ENCODE measurements at places on chromosomes 13 and 19.
A peak's percentile ranks its signal among the peaks of the same experiment; 100 is the strongest.

DNA sequence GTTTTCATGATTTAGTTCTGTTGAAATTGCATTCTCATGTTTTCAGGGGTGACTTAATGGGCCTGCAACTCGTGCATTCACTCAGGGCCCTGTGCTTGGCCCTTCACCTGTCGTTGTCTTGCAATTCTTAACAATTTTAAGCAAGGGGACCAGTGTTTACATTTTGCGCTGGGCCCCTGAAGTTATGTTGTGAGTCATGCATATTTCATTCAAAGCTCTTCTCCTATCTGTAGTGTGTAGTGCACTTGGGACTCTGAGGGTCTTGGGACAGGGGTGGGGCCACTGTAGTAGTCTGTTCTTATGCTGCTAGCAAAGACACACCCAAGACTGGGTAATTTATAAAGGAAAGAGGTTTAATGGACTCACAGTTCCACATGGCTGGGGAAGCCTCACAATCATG is 211.2 kb upstream of the RXFP2 start:
- no peak for DNase-seq

DNA sequence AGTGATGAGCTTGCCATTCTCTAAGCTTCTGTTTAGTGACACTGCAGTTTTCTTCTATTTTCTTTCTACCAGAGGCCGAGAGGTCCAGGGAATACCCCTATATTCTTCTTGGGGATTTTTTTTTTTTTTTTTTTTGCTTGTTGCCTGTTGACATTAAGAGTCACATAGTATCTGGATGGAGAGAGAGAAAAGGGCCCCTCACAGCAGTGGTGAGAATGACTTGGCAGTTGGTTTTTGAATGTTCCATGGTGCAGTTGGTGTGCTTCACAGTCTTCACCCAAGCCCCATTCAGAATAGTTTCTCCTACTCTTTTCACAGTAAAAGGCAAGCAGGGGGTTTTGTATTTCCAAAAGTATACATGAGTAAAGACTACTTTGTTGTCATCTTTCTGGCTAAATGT is 577.9 kb downstream of the LMO7 start:
- DNase-seq = no peak

- DNase-seq = no peak
Measured at GRCh38 chr13:37263871-37264270, 158.4 kb upstream of the CSNK1A1L start.

- no peak for DNase-seq
Measured at GRCh38 chr13:62997696-62998095, 1582.0 kb upstream of the PCDH20 start.

- DNase-seq = no peak
Measured at GRCh38 chr13:50664951-50665350, 178.5 kb downstream of the DLEU7 start.

- DNase-seq = no peak
Measured at GRCh38 chr19:45638930-45639729, at the start of gene EML2. TSS of gene EML2 (minus strand) at chr19:45639397. CDS start at chr19:45639376, 21 bp downstream.

DNA sequence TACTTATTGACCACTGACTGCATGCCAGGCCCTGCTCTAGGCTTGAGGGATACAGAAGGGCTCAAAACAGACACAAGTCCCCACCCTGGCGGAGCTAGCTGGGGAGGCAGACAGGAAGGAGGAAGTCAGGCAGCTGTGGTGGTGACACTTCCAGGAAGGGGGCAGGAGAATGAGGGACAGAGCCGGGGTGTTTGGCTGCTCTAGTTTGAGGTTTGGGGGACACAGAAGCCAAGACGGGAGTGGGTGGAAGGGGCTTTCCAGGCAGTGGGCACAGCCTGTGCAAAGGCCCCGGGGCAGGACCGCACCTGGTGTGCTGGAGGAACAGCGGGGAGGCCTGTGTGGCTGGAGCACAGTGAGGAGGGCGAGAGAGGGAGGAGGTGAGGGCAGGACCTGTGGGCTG is 4.0 kb downstream of the MRPL54 start:
- no peak for DNase-seq

DNA sequence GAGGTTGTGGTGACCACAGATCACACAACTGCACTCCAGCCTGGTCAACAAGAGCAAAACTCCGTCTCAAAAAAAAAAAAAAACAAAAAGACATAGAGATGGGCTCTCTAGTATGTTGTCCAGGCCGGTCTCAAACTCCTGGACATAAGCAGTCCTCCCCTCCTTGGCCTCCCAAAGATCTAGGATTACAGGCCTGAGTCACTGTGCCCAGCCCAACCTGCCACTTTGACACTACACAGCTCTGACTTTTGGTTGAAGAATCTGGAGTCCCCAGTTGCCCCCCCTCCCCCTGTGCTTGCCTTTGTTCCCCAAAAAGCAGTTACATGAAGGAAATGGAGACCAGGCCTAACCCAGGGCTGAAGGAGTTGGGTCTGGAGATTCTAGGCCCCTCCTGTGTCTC is 12.9 kb downstream of the CARM1 start:
- DNase-seq = no peak

DNA sequence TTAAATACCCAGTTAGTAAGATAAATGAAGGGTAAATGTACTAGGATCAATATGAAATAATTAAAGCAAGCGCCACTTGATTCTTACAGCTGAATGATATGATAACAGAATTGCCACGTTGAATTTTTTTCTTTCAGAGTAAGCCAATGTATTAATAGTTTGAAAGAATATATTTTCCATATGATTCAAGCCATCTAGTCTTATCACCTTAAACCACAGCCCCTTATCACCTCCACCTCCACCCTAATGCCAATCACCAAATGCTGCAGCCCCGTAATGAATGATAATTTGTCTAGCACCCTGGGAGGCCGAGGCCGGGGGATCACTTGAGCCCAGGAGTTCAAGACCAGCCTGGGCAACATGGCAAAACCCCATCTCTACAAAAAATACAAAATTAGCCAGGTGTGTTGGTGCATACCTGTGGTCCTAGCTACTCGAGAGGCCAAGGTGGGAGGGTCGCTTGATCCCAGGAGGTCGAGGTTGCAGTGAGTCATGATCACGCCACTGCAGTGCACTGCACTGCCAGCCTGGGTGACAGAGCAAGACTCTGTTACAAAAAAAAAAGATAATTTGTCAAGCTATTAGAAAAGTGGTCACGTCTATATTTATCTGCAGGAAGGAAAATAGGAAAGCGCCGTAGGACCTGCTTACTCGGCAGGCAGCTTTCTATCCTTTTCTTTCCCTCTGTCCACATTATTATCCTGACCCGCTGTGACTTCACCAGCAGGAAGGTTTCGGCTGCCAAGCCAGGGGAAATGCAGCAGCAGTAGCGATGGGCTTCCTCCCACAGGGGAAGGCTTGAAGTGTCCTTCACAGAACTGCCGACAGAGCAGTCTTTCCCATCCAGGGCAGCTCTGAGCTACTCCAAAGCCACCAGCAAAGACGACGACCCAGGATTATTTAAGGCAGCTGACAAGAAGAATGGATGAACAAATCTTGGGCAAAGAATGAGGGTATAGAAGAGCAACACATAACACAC is 19.7 kb upstream of the CLN5 start:
- DNase-seq = no peak

DNA sequence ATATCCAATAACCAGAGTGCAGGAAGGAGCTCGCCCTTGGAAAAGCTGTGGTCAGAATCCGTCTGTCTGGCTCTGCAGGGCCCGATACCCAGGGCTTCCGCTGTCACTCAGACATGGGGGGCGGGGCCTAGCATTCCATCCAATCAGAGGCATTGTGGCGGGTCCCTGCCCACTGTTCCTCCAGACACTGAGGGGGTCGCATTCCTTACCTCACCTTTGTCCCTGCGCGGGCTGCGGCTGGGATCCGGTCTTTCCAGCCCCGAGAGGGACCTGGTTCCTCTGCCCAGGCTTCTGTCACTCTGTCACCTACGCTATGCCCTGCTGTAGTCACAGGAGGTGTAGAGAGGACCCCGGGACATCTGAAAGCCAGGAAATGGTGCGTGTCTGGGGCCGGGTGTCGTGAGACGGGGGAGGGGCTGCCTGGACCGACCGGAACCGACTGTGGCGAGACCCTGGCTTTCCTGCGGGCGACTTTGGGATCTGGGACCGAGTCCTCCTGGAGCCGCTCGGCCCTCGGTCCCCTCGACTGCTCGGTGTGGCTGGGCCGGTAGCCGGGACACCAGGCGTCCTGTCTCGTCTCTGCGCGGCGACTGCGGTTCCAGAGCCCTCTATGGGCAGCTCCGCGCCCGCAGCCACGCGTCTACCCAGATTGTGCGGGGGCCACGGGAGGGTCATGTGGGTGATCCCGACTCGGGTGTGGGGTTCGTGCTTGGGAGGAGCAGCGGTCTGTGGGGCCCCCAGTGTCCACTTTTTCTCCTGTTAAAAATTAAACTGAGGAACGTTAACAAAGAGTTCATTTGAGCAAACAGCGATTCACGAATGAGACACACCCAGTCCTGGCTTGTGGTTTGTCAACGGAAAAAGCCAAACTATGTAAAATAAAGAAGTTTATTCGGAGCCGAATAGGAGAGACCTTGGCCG is at the start of gene ZNF69:
ZNF69 (plus strand) TSS at position 172 of the 921 bp plus-strand sequence; CDS start at position 314, 142 bp downstream.
- no peak for DNase-seq

DNA sequence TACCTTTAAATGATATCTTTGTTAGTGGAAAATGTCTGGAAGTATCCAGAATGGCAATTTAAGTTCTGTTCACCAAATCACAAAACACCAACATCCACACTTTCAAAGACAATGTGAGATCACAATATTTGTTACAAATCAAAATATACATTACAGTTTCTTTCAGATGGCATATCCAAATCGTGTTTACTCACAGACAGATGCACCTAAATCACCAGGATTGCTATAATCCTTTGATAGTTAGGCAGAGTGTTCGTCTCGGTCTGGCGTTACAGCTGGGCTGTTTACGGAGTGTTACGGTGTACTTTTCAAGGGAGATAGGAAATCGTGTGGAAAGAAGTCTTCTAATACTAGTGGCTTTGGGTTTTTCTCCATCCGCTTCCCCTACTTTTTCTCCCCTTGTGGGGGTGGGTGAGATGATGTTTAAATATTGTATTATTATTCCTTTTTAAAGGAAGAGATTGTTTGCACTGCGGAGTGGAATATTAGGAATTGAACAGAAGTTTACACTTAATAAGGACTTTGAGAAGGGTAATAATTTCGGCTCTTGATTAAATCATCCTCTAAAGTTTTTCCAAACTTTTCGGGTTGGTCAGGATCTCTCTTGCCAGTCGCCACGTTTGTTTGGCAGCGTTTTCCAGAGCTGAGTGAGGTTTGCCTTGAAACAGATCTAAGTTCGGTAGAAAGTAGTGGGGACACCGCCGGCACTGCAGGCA is 1.8 kb downstream of the MAB21L1 start:
- DNase-seq = peak; percentile 15

GRCh38 chr19:39017026-39017425 is 15.3 kb downstream of the FBXO27 start:
- no peak for DNase-seq
